Hippocampal formation (tissue), 2 donors: ENCODE measurements at places on chromosomes 3 and 15.
A peak's percentile ranks its signal among the peaks of the same experiment; 100 is the strongest.

- DNase-seq = no peak
Measured at GRCh38 chr15:52370010-52370409, 74.4 kb upstream of the MYO5C start.

DNA sequence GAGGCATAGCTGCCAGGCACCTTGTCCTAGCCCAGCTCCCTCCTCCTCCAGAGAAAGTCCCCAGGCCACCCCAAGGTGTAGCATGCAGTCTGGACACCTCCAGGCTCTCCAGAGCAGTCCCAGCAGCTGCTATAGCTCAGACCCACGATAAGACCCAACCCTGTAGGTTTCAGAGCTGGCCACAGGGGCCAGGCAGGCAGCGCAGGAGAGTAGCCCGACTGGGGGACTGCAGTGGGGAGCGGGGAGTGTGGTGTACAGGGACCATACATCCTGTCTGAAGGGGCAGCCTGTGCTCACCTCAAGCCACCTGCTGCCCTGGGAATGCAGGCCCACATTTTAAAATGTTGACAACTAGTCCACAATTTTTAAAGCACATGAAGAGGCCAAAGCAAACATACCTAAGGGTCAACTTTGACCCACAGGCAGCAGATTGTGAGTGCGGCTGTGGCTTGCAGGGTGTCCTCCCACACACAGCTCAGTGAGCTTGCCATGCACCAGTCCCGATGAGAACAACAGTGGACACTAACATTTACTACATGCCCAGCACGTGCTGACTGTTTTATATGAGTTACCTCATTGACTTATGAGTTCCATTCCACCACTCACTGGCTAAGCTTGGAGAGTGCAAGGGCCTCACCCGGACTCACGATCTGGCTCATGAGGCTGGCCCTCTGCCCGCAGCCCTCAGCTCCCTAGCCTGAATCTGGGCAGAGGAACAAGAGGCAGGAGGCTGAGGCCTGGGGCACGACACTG is 81.4 kb downstream of the DNAJB8 start:
- DNase-seq = no peak

GRCh38 chr3:40173227-40173721 is 136.2 kb upstream of the EIF1B start:
- DNase-seq = peak; percentile 95

DNA sequence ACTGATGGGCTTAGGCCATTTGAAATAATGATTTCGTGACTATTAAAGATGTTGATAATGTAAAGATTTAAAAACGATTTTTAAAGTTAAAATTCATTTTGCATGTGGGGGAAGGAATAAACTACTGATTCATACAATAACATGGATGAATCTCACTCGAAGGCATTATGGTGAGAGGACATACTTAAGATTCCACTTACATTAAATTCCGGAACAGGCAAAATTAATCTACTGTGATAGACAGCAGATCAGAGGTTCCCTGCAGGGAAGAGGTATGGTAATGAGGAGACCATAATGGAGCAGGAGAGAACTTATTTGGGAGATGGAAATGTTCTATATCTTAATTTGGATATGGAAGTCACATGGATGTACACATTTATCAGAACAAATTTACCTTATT is 28.4 kb upstream of the RAB6B start:
- DNase-seq = no peak

GRCh38 chr15:64697911-64698369 is 77.4 kb downstream of the RBPMS2 start:
- no peak for DNase-seq

- DNase-seq = no peak
Measured at GRCh38 chr3:70774641-70775040, 462.2 kb upstream of the MDFIC2 start.

GRCh38 chr3:163490119-163490518 is 1588.2 kb downstream of the SI start:
- no peak for DNase-seq

GRCh38 chr15:73985101-73985873 is 6.8 kb downstream of the STOML1 start:
- DNase-seq = no peak

GRCh38 chr3:197753263-197753662 is 3.6 kb downstream of the FYTTD1 start:
- no peak for DNase-seq

- DNase-seq = no peak
Measured at GRCh38 chr15:39230205-39230907, 350.5 kb upstream of the THBS1 start.

- no peak for DNase-seq
Measured at GRCh38 chr3:89300526-89300925, 193.1 kb downstream of the EPHA3 start.

DNA sequence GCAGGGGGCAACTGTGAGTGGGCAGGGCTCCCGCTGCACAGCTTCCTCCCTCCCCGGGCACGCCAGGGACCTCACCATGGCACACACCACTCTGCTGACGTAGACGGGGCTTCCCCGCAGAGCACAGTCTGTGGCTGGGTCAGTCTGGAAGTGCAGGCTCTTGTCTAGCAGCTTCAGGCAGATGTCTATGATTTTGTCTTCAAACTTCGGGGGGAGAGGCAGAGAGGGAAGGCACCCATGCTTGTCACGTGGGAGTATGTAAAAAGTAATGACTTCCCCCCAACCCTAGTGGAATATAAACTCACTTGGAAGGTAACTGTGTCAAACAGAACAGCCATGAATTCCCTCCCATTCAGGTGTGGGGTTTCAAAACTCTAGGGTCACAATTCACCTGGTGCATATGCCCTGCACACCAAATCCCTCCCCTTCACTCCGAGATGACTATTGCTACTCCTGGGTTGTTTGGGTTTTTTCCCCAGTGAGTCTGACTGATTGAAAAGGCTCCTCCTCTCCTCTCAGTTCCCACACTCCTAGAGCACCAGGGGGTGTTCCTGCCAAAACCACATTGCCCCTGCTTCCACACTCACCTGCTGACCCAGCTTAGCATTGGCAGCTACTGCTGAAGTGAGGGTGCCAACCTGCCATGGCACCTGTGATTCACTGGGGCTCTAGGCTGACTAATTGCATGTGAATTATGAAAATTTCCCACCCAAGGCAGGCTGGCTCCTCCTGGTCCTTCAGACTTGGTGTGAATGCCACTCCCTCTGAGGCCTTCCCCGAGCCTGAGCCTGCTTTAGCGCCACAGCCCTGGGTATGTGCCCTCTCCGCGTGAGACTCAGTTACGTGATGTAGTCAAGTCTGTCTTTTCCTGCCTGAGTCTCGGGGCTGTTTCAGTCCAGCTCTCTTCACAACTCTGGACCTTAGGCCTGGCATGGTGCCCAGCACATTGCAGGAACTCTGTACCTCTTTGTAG is 13.0 kb downstream of the TGM5 start:
- DNase-seq = no peak

GRCh38 chr15:50210462-50211157 is 28.6 kb downstream of the SLC27A2 start:
- no peak for DNase-seq

DNA sequence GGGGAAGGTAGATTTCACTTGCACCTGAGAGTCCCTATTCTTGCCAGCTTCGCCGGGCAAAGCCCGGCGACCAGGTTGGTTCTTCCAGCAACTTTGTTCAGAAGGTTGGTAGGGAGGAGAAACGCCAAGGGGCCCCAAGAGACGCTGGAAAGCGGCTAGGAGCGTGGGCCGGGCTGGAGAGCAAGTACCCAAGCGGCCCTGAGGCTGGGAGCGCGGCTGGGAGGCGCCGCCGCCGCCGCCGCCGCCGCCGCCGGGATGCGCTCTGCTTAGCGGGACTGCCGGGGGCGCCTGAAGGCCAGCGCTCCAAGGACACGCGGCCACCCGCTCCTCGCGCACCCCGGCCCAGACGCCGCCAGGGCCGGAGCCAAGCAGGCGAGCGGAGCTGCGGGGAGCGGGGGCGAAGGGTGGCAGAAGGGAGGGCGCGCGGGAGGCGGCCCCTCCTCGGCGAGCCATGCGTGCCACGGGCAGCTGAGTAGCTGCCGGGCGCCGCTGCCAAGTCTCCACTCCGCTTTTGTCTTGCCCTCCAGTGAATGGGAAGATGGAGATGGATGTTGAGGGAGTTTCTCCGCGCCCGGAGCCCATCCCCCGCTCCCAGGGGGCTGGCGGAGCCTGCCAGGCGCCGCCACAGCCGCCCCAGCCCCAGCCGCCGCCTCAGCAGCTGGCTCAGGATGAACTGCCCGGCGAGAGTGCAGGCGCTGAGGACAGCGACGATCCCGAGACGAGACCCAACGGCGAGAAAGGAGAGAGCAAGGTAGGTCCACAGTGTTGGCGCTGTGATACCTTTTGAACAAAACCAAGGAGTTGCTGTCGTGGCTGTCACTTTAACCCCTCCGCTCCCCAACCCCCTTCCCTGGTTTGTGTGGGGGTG is 227.4 kb upstream of the AZI2 start:
- no peak for DNase-seq

GRCh38 chr3:46184469-46184868 is 23.6 kb downstream of the CCR1 start:
- no peak for DNase-seq

DNA sequence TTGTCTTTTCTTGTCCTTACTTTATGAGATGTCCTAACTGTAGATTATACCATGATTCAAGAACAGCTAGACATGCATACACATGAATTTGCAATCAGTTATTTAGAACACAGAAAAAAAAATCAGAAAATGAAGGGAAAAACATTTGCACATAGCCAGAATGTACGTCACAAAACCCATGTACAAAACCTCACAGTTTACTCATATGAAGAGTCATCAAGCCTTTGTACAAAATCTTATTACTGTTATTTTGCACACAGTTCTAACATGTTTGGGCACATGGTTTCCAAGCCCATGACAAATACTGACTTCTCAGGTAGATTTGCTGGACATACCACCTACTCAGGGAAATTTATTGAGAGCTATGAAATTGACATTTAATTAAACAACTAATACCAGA is 48.2 kb downstream of the MAP3K13 start:
- DNase-seq = no peak

DNA sequence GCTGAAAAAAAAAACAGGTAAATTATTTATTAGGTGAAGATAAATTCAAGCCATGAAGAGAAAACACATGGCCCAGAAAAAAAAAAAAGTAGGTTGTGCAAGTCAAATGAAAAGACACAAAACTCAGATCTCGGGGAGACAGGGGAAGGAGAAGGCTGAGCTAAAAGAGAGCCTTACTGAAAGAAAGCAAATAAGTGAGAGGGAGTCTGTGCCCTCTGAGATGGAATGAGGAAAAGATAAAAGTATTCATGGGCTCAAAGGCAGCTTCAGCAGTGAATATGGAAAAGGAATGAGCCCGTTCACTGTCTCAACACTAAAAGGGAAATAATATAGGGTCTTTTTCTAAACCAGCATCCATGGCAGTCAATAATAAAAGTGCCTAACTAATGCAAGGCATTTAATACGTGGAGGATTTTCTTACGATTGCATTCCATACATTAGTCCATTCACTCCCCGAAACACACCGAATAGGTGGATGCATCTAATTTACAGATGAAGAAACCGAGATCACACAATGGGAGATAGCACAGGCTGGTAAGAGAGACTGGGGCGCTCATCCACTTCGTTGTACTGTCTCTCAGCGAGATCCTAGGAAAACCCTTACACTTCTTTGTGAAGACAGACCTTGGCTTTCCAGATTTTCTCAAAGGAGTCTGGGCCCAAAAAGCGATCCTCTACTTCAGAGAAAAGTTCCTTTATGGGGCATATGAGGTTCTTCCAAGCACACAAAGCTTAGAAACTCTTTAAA is 1.1 kb downstream of the TFDP2 start:
- no peak for DNase-seq

GRCh38 chr15:40333922-40334492 is 6.7 kb downstream of the CCDC9B start:
- peak; percentile 33 for DNase-seq

- no peak for DNase-seq
Measured at GRCh38 chr15:27324886-27325615, 354.1 kb downstream of the GABRG3 start.

GRCh38 chr3:120129051-120129450 is 34.8 kb upstream of the GSK3B start:
- no peak for DNase-seq

- DNase-seq = no peak
Measured at GRCh38 chr3:186142393-186142932, 33.6 kb upstream of the ETV5 start.

- DNase-seq = no peak
Measured at GRCh38 chr15:47998619-47999019, 122.2 kb upstream of the SLC24A5 start.

DNA sequence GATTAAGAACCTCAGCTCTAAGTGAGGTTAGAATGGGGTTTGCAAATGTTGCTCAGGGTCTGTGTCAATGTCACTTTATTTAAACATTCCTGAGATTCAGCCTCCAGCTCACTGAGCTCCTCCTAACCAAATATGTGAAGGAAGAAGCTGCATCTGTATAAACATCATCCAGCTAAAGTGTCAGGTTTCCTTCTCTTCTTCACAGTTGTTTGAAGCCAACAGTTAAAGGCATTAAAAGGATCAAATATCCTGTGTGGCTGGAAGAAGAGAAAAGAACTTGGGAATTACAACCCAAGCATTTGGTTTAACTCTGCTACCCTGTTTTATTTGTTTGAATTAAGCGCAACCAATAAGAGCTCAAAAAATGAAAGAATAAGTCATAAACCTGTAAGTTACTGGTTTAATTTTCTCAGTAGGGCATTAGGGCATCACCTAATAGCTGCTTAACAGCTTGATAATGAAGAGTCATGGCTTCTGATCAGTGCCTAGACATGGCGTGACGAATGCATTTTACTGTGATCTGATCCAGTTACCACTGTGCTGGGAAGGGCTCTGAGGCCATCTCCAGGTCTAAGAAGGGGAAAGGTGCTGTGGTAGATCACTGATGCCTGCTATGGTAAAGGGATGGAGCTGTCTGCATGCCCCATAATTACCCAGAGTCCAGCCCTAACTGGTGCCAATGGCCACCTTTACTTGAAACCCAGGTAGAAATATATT is 165.7 kb upstream of the TSC22D2 start:
- no peak for DNase-seq

- no peak for DNase-seq
Measured at GRCh38 chr3:160437083-160437455, 12.5 kb downstream of the TRIM59 start.
